ENCODE measurements at places on chromosomes 2 and 18.
A peak's percentile ranks its signal among the peaks of the same experiment; 100 is the strongest.

DNA sequence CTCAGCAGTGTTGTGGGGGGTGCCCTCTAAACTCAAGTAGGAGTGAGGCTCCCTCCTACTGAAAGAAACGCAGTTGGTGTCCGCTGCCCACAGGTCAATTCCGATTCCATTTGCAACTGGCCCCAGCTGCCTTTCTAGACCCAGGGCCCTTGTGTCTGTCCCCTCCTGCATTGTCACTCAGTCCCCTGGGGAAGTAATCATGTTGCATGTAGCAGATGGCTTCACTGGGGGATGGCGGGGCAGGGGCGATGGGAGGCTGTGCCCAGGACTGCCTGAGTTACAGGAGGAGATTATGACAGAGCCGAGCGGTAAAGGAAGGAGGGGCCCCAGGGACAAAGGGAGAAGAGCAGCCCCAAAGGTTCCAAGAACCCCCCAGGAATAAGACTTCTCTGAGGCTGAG is 62.5 kb upstream of the SH3RF3 start:
- H3K27me3 ChIP-seq, result no peaks in the 10 kb centered on the region
- H3K4me3 ChIP-seq, result no peak overlapping the region
- DNase-seq, result no peak
- no peak overlapping the region for H3K27ac ChIP-seq
- H3K4me1 ChIP-seq, result peaks cover 4% of the 10 kb centered on the region

DNA sequence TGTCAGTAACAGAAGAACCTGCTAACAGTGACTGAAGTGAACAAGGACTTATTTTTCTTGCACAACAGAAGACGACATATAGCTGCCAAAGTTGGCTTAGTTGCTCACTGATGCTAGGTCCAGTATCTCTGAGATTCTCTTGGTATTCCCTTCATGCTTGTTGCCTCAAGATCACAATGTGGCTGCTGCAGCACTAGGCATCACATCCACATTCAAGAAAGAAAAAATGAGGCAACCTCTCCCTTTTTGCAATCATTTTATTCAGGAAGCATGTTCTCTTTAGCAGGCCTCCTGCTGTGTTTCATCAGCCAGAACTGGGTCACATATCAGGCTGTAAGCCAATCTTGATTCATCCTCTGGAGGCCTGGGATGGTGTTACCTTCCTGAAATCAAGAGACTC is 11.7 kb upstream of the MAPK4 start:
- DNase-seq, result no peak
- no peak overlapping the region for H3K4me3 ChIP-seq
- no peaks in the 10 kb centered on the region for H3K36me3 ChIP-seq
- no peak overlapping the region for H3K27ac ChIP-seq
- H3K27me3 ChIP-seq, result no peaks in the 10 kb centered on the region

GRCh38 chr18:27899893-27900292 is 277.0 kb downstream of the CDH2 start:
- H3K4me1 ChIP-seq, result no peaks in the 10 kb centered on the region
- no peaks in the 10 kb centered on the region for H3K27me3 ChIP-seq
- DNase-seq, result no peak
- no peak overlapping the region for H3K27ac ChIP-seq
- H3K36me3 ChIP-seq, result no peaks in the 10 kb centered on the region
- no peak overlapping the region for H3K4me3 ChIP-seq

DNA sequence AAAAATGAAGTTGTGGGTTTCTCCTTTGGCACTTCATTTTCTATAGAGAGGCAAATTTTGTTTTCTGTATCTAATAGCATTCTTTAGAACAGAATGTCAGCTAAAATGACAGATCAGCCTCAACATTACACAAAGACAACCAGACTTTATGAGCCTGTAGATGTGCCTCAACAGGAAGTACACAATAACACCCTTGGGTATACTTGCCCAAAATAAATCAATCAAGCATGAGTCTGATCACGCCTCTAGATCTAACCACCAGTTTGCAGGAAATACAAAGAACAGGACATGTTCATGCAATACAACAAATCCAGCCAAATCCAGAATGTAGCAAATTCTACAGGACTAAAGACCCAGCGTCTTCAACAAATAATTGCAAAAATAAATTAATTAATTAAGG is 11.2 kb upstream of the DAPL1 start:
- no peak for DNase-seq
- no peak overlapping the region for H3K27ac ChIP-seq
- H3K4me1 ChIP-seq, result no peaks in the 10 kb centered on the region
- H3K4me3 ChIP-seq, result no peak overlapping the region

- no peak overlapping the region for H3K4me3 ChIP-seq
- H3K27ac ChIP-seq, result no peak overlapping the region
- H3K27me3 ChIP-seq, result no peaks in the 10 kb centered on the region
- no peak for DNase-seq
Measured at GRCh38 chr2:88318071-88318955, 134.2 kb downstream of the FOXI3 start.

- no peaks in the 10 kb centered on the region for H3K36me3 ChIP-seq
- peak overlapping the region; percentile 24 for H3K27ac ChIP-seq
- peaks cover 7% of the 10 kb centered on the region for H3K4me1 ChIP-seq
- no peaks in the 10 kb centered on the region for H3K27me3 ChIP-seq
Measured at GRCh38 chr2:230227216-230227615, 1.7 kb downstream of the SP140 start.

DNA sequence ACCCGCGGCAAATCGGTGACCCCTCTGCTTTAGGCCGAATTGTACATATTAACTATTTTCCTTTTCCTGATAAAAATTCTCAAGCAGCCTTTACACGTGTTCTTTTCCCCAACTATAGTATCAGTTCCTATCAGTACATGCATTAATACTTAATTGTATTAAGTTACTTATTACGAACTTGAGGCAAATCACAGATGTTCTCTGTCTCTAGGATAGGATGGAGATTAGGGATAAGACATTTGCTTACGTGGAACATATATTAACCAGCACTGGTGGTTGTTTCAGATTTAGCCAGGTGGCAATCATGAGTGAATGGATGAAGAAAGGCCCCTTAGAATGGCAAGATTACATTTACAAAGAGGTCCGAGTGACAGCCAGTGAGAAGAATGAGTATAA is 675 bp downstream of the GEMIN6 start:
- no peaks in the 10 kb centered on the region for H3K27me3 ChIP-seq
- peak overlapping the region; percentile 60 for H3K4me3 ChIP-seq
- DNase-seq, result no peak
- no peak overlapping the region for H3K27ac ChIP-seq
- peaks cover 3% of the 10 kb centered on the region for H3K36me3 ChIP-seq
- H3K4me1 ChIP-seq, result peaks cover 6% of the 10 kb centered on the region

- no peaks in the 10 kb centered on the region for H3K27me3 ChIP-seq
- peaks cover 38% of the 10 kb centered on the region for H3K4me1 ChIP-seq
- no peak overlapping the region for H3K4me3 ChIP-seq
- peak overlapping the region; percentile 80 for H3K27ac ChIP-seq
- no peaks in the 10 kb centered on the region for H3K36me3 ChIP-seq
- no peak for DNase-seq
Measured at GRCh38 chr2:43102366-43103092, 123.9 kb downstream of the ZFP36L2 start.

DNA sequence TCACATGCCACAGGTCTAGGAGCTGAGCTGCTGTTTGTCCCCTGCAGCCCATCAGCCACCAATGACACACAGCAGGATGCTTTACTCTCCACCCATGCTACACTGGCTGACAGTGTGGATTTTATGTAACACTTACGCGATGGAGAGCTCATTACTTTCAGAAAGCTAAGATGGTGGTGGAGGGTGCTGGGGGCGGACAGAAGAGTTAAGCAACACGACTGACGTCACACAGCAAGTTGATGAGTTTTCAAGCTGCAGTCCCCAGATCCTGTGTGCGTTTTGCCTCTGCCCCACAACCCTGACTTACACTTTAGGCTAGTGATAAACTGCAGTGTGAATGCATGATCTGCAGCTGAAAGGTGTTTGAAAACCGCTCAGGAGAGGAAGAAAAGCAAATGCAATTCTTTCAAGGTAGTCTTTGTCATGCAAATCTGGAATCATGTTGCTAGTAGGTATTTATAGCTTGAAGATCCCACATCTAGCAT is 42.4 kb downstream of the MRPS5 start:
- H3K36me3 ChIP-seq, result no peaks in the 10 kb centered on the region
- no peak overlapping the region for H3K4me3 ChIP-seq
- H3K4me1 ChIP-seq, result peaks cover 43% of the 10 kb centered on the region
- H3K27ac ChIP-seq, result no peak overlapping the region

DNA sequence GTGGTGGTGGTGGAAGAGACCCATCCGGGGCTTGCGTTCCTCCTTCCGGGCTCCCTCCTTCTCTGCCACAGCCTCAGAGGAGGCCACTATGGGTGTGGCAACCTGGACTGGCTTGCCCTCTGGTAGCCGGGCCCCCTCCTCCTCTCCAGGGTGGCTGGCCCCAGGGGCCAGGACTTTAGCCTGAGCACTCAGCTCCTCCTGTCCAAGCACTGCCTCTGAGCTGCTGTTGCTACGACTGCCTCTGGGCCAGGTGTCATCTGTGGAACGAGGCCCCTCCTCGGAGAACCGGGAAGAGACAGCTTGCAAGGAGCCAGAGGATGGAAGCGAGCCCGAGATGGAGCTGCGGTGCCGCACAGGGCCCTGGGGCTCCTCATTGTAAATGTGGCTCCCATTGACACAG is 16.7 kb upstream of the SFXN5 start:
- H3K4me1 ChIP-seq, result peaks cover 6% of the 10 kb centered on the region
- no peaks in the 10 kb centered on the region for H3K27me3 ChIP-seq
- H3K4me3 ChIP-seq, result no peak overlapping the region

DNA sequence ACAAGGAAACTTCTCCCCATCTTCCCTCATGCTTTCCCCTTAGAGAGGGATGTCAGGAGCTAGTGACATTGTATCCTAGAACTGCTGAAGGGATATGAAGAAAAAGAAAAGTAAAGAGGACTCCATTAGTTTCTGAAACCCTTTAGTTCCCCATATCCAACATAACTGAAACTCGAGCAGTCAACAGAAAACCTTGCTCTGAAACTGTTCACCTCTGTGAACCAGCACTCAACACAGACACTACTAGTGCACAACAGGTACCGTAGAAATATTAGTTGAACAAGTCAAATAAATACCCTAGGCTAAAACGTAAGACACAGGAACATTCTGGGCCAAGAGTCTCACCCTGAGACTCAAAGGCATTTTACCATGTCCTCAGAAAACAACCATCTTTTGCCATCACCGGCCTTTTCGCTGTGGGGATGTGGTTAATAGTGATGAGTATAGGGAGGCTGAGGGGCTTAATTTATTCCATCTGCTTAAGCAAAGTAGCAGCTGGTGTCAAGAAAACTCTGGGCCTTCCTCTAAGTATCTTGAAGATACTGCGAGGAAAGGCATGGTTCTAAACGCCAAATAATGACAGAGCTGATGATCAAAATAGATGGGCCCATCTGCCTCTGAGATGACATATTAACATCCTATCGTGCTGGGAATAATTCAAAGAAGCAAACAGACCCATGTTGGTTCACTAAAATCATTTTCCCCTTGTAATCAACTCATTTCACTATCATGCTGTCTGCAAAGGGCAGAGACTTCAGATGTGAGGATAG is 156.8 kb downstream of the STK39 start:
- no peaks in the 10 kb centered on the region for H3K27me3 ChIP-seq
- no peaks in the 10 kb centered on the region for H3K36me3 ChIP-seq
- DNase-seq, result no peak
- no peaks in the 10 kb centered on the region for H3K4me1 ChIP-seq

- no peaks in the 10 kb centered on the region for H3K36me3 ChIP-seq
- no peak overlapping the region for H3K4me3 ChIP-seq
- no peak overlapping the region for H3K27ac ChIP-seq
- H3K27me3 ChIP-seq, result no peaks in the 10 kb centered on the region
- peaks cover 12% of the 10 kb centered on the region for H3K4me1 ChIP-seq
Measured at GRCh38 chr2:192119536-192119935, 75.2 kb downstream of the TMEFF2 start.

- H3K27ac ChIP-seq, result no peak overlapping the region
- H3K4me1 ChIP-seq, result no peaks in the 10 kb centered on the region
- no peaks in the 10 kb centered on the region for H3K36me3 ChIP-seq
- H3K27me3 ChIP-seq, result no peaks in the 10 kb centered on the region
- DNase-seq, result no peak
Measured at GRCh38 chr2:198000417-198000816, 196.0 kb downstream of the PLCL1 start.

- no peak for DNase-seq
- H3K4me3 ChIP-seq, result no peak overlapping the region
- no peaks in the 10 kb centered on the region for H3K36me3 ChIP-seq
- H3K27me3 ChIP-seq, result no peaks in the 10 kb centered on the region
Measured at GRCh38 chr2:160364364-160364763, 129.2 kb downstream of the RBMS1 start.

DNA sequence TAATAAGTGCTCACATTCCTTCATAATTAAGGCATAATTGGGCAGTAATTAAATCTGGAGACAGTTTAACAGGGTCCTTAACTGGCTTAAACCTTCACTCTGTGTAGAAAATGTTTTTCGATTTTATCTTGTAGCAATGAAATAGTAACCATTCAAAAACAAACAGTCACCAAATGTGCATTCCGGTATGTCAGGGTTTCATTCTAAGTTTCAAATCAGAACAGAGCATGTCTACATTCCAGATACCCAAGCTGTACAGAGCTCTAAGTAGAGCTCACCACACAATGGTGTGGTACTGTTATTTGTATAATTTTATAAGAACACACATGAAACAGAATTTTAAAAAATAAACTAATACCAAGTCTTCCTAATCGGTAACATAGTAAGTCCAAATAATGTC is 52.6 kb downstream of the SMAD2 start:
- DNase-seq, result no peak
- H3K4me3 ChIP-seq, result no peak overlapping the region
- H3K27me3 ChIP-seq, result no peaks in the 10 kb centered on the region
- peaks cover 4% of the 10 kb centered on the region for H3K36me3 ChIP-seq
- no peaks in the 10 kb centered on the region for H3K4me1 ChIP-seq

DNA sequence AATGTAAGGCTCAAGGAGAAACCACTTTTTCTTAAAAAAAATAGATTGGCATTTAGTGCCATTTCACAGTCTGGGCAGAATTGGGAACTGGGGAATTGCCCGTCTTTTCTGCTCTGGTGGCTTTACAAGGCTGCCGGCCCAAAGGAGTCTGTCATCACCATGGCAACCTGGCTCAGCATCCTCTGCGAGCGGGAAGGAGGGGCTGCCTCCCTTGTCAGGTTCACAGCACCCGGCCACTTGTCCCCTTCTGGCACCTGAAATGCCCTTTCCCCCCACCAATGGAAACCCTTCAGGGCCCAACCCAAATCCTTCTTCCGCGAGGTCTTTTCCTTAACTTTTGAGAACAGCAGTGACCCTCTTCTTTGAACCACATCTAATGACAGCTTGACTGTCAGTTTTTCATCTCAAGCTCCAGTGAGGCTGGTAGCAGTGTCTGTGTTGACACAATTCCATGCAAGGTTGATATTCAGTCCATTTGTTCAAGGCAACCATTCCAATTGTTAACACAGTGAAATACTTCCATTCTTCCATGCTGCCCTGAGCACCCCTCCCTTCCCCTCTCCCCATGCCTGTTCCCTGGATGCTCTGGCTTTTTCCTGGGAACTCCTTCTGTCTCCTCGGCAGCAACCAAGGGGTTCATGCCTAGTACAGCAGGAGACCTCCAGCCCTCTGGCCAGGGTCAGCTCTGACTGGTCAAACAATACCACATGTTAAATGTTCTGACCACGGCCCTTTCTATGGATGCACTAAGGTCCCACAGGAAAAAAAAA is 79.6 kb downstream of the DNER start:
- no peaks in the 10 kb centered on the region for H3K4me1 ChIP-seq
- no peak overlapping the region for H3K27ac ChIP-seq
- DNase-seq, result no peak
- H3K27me3 ChIP-seq, result no peaks in the 10 kb centered on the region
- no peak overlapping the region for H3K4me3 ChIP-seq
- no peaks in the 10 kb centered on the region for H3K36me3 ChIP-seq

Data from upper lobe of left lung (tissue), 6 donors.